ENCODE measurements at places on chromosomes 11 and 22. TPM values are rescaled to one million over a fixed set of nuclear protein-coding genes. Genes with fewer than 3 reads are reported as not detected.

The MMP12 gene
- total RNA-seq, result not detected

The CFL1 gene
- total RNA-seq, result 890 TPM

The KCNK4 gene
- not detected for total RNA-seq

The SLC15A3 gene
- 4.8 TPM for total RNA-seq

The SCYL1 gene
- 61.4 TPM for total RNA-seq

The GLYAT gene
- not detected for total RNA-seq

All from progenitor cell of endocrine pancreas (in vitro differentiated cells).